ENCODE measurements at places on chromosomes 6 and 20.
A peak's percentile ranks its signal among the peaks of the same experiment; 100 is the strongest.

DNA sequence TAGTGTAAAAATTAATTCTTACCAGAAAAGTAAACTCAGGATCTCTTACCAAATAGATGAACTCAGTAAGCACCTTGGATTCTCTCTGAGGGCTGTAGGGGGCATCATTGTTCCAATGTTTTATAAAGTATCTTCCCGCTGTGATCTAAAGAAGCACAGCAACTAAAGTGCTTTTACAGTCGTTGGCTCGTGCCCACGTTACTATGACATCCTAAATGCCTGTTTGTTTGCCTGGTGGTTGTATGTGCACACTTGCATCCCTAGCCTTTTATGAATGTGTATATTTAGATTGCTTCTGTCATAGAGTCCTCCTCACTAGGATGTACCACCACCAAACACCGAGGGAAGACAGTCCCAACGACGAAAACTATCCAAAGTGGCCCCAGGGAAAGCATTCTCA, 34.5 kb downstream of the SLX4IP start:
- DNase-seq, result no peak
- H3K4me3 ChIP-seq, result no peak overlapping the region
- H3K36me3 ChIP-seq, result peaks cover 7% of the 10 kb centered on the region
- peaks cover 16% of the 10 kb centered on the region for H3K4me1 ChIP-seq
- peak overlapping the region; percentile 44 for H3K27ac ChIP-seq
- no peaks in the 10 kb centered on the region for H3K27me3 ChIP-seq

DNA sequence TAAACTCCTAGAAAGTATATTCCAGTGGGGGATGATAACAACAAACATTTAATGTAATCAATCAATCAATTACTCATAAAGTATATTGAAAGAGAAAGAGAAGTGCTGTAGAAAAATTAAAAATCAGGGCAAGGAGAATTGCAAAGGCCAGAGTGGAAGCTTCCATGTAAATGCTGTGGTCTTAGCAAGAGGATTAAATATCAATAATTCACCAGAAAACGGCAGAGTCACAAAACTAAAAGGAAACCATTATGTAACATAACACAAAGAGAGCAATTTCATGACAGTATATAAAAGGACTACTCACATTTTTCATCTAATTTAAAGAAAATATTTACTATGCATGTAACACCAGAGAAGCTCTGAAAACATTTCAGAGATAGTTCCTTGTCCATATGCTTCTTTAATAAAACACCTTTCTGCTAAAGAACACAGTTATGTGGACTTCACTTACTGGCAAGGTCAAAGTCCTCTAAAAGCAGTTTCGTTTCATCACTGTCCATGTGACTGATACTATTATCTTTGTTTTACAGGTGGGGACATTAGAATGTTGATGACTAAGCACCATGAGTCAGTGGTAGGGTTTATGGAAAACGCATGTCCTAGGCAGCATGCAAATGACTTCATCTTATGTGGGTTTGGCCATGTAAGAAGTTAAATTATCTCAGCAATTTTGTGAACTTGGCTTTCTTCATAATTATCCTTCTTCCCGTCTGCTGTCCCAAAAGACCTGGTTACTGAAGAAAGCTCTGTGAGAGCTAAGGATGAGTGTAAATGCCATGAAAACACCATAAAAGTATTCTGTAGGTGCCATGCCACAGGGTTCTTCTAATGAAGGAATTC, 185.8 kb upstream of the TENT5A start:
- no peak overlapping the region for H3K27ac ChIP-seq
- H3K27me3 ChIP-seq, result no peaks in the 10 kb centered on the region
- no peaks in the 10 kb centered on the region for H3K4me1 ChIP-seq
- no peak for DNase-seq

DNA sequence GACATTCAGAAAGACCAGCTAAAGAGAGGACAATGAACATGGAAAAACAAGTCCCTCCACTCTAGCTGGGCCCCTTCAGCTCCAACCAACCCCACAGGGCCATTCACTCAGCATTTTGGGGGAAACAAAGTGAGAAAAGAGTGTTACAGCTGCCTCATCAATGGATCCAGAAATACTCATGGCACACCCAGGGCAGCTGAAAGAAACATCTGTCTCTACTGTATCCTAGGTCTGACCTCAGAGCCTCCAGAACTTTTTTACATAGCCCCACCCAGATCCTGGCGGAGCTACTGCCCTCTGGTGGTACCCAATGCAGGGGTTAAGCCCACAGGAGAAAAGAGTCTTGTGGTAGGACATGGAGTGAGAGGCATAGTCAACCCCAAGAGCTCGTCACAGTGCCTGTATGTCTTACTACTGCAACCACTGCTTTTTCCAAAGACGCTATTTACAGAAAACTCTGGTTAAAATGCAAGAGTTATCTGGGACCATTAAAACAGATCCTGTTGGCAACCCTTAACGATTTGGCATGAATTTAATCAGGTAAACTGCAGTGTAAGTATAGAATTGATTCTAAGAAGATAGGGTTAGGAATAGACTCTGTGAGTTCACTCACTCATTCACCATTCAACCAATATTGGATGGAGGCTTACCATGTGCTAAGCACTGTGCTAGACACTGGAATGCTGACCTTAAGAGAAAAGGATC, 37.4 kb upstream of the FAM83C start:
- DNase-seq, result no peak
- H3K36me3 ChIP-seq, result peaks cover 9% of the 10 kb centered on the region
- no peak overlapping the region for H3K4me3 ChIP-seq

DNA sequence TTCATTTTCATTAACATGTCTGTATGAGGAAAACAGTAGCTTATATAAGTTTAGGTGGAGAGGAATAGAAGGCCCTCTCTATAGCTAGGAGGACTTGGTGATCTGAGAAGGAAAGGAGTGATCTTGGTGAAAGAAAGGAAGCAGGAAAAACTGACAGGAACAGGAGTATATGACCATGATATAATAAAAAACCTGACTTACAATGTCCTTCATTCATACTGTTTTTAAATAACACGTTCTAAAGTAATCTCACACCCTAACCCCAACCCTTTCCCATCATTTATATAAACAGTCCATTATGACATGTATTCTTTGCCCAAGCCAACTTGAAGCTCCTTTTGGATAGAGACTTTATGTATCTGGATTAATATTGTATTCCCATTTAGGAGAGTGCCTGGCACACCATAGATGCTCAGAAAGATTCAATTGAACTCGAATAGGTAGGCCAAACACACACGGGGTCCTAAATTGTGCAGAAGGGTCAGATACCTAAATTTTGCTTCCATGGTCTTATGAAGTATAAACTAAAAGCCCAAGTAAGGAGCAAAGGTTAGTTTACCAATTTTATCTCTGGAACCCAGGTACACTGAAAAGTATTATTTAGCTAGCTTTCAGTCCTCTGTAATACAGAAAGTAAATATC, 75.9 kb downstream of the OR2B2 start:
- no peak overlapping the region for H3K4me3 ChIP-seq
- H3K36me3 ChIP-seq, result peaks cover 9% of the 10 kb centered on the region
- DNase-seq, result no peak
- no peaks in the 10 kb centered on the region for H3K27me3 ChIP-seq
- H3K4me1 ChIP-seq, result peaks cover 33% of the 10 kb centered on the region

DNA sequence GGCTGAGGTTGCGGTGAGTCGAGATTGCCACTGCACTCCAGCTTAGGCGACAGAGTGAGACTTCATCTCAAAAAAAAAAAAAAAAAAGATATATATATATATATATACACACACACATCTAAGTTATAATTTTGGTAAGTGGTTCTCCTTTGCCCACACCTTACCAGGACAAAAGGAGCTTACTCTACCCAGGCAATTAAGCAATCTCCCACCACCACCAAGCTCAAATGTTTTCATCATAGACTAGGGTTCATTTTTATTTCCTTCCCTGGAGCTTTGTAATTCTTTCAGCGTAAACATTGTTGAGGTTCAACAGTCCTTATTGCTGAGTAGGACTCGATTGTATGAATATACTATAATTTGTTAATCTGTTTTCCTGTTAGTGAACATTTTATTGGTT, 23.5 kb downstream of the AMD1 start:
- no peak for DNase-seq
- no peaks in the 10 kb centered on the region for H3K4me1 ChIP-seq
- H3K27me3 ChIP-seq, result no peaks in the 10 kb centered on the region

GRCh38 chr6:84775751-84776150, 11.4 kb upstream of the TBX18 start:
- no peak overlapping the region for H3K27ac ChIP-seq
- H3K27me3 ChIP-seq, result peaks cover 53% of the 10 kb centered on the region
- H3K36me3 ChIP-seq, result no peaks in the 10 kb centered on the region
- H3K4me3 ChIP-seq, result no peak overlapping the region
- no peak for DNase-seq
- peaks cover 4% of the 10 kb centered on the region for H3K4me1 ChIP-seq

DNA sequence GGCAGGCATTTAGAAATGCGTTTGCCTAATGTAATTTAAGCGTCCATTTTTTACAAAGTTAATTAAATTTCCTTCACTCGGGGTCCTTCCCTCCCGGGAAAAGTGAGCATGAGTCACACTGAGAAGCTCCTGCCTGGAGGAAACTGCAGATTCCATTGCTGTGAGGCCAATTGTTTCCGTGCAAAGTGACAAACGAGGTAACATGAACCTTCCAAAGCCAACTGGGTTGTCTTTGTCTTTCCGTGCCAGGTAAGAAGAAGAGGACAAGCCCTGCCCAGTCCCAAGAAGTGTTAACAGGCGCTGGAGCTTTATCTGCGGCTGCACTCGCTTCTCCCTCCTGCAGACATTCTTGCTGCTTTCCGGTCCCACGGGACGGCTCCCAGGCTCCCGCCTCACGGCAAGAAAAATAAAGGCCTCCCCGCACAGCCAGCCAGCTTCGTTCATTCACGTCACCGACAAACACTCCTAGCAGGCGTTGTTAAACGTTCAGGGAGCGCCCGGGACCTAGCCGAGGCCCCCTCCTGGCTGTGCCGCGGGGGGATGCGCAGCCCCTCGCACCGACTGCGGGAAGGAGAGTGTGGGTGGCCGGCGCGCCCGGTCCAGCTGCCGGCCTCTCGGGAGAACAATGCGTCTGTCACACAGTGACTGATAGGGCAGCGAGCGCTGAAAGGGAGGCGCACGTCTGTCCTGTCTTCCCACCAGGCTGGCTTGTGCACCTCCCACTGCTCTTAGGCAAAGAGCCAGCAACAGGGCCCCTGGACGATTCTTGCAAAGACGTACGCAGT, 61.5 kb upstream of the HDDC2 start:
- peaks cover 49% of the 10 kb centered on the region for H3K27me3 ChIP-seq
- no peak overlapping the region for H3K4me3 ChIP-seq
- H3K4me1 ChIP-seq, result no peaks in the 10 kb centered on the region
- H3K27ac ChIP-seq, result no peak overlapping the region
- no peaks in the 10 kb centered on the region for H3K36me3 ChIP-seq
- DNase-seq, result no peak

DNA sequence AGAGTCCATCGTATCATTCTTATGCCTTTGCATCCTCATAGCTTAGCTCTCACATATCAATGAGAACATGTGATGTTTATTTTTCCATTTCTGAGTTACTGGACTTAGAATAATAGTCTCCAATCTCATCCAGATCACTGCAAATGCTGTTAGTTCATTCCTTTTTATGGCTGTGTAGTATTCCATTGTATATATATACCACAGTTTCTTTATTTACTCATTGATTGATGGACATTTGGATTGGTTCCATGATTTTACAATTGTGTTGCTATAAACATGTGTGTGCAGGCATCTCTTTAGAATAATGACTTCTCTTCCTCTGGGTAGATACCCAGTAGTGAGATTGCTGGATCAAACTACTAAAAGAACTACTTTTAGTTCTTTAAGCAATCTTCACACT, 21.0 kb upstream of the TFB1M start:
- no peak overlapping the region for H3K27ac ChIP-seq
- peaks cover 22% of the 10 kb centered on the region for H3K36me3 ChIP-seq
- no peaks in the 10 kb centered on the region for H3K27me3 ChIP-seq
- H3K4me1 ChIP-seq, result peaks cover 24% of the 10 kb centered on the region
- DNase-seq, result no peak

DNA sequence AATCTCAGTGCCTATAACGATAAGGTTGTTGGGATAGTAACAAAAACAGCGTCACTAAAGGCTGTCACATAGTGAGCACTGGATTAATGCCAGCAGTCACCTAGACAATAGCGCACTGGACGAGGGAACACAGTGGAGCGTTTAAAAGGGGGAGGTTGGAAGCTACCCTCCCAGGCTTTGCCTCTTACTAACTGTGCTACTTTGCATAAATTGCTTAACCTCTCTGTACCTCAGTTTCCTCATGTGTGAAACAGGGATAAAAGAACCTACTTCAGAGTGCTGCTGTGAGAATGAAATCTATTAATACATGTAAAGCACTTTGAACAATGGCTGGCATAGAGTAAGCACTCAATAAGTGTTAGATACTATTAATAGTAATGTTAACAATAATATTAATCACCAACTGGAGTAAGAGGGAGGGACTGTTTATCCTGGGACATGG, 10.5 kb downstream of the BCL2L1 start:
- DNase-seq, result no peak
- peak overlapping the region; percentile 5 for H3K27ac ChIP-seq
- no peaks in the 10 kb centered on the region for H3K27me3 ChIP-seq

DNA sequence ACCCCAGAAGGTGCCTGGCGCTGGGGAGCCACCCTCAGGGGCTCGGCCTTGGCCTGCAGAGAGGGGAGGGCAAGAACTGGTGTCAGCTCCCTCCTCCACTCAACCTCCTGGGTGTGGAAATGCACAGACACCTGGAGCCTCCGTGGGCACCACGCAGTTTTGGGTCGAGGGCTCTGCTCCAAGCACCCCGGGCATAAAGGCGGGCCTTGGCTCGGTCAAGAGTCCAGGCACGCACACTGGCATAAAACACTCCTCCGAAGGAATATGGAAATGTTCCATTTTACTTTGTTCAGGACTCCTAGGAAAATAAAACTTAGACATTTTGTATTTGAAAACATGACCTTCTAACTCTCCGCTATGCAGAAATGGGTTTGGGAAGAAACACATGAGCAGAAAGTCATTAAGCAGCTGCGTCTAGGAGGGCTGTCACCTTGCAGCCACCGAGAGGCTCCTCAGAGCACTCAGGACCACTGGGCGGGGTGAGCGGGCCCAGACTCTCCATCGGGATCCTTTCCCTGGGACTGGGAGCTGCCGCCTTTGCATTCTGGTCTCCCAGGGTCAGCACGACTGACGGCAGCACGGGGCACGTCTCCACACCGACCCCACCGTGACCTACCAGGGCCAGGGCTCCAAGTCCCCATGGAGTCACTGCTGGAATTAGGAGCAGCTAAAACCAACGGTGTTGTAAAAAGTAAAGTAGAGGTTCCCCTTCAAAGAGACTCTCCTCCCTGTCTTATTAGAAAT, 46.0 kb upstream of the DACT2 start:
- H3K4me1 ChIP-seq, result no peaks in the 10 kb centered on the region
- DNase-seq, result no peak
- no peak overlapping the region for H3K4me3 ChIP-seq
- peaks cover 9% of the 10 kb centered on the region for H3K27me3 ChIP-seq
- H3K36me3 ChIP-seq, result no peaks in the 10 kb centered on the region
- no peak overlapping the region for H3K27ac ChIP-seq

- no peak overlapping the region for H3K27ac ChIP-seq
- no peaks in the 10 kb centered on the region for H3K27me3 ChIP-seq
- no peak overlapping the region for H3K4me3 ChIP-seq
- no peaks in the 10 kb centered on the region for H3K4me1 ChIP-seq
These were observed 174.1 kb downstream of the COL21A1 start for GRCh38 chr6:56073315-56073714.

Data from activated T-helper 2 cell treated with anti-CD3 and anti-CD28 coated beads, Interferon-gamma antibody, Interleukin-2, Interleukin-4, amounts not matched to agents 10 μg/mL and 5 μg/mL and 100 μg/mL, durations not matched to agents 14 hours and 24 hours and 36 hours (primary cell).